HFFc6 (cell line): ENCODE measurements at places on chromosomes 4 and X.

GRCh38 chr4:55808186-55808585 lies 11.4 kb upstream of the EXOC1L start:
- no peak for DNase-seq

- no peak for DNase-seq
Observed at GRCh38 chr4:28562913-28563312, 1702.3 kb downstream of the STIM2 start.

DNA sequence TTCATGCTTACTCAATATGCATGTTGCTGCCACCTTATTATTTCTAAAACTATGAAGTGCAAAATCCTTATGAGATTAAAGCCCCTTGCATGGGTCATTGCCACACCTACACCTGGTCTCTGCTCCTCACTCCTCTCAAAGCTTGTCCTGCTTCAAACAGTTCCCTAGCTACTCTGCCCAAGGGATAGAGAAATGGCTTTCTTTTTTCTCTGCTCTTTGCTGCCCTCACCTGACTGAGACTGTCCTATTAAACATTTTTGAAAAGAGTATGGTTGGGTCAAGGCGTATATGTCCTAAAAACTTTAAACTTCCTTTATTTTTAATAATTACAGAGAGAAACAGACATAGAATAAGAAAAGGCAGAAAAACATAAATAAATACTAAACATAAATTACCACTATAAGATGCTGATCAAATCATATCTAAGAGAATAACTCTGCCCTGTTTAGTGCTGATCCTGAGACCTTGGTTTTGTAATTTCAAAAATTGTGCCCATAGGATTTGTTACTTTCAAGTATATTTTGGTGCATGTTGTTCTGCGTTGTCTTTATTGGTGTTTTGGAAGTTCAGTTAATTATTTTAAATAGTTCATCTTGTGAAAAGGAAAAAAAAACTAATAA lies 704.9 kb upstream of the PABPC4L start:
- peak; percentile 30 for DNase-seq

DNA sequence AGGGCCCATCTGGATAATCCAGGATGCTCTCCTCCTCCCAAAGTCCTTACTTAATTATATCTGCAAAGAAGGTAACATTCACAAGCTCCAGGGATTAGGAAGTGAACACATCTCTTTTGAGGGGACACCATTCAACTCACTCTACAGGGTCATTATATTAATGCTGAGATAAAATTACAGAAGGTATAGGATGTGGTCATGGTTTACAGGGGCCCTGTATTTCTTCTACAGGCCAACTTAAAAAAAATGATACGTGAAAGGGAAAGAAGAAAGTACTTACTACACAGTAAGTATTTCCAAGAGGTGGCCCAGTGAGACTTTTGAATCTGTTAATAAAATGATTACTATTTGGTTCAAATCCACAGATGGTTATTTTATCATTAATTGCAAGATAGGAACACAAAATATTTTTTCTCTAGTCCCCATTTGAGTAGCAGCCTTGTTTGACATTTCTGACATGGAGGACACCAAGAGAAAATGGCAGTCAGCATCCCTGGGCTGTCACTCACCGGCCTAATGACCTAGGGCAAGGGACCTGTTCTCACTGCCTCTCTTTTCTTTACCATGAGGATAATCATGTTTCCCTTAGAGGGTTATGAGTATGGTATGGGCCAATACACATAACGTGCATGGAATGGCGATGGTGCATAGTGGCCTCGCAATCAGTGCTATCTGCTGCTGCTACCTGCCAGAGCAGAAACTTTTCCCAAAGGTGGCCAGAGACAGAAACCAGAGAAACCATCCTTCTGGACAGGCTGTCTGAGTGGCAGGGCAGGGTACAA lies 140.5 kb downstream of the PTTG2 start:
- DNase-seq = no peak
